GM13977 (cell line): ENCODE measurements at places on chromosomes 3 and 15.

DNA sequence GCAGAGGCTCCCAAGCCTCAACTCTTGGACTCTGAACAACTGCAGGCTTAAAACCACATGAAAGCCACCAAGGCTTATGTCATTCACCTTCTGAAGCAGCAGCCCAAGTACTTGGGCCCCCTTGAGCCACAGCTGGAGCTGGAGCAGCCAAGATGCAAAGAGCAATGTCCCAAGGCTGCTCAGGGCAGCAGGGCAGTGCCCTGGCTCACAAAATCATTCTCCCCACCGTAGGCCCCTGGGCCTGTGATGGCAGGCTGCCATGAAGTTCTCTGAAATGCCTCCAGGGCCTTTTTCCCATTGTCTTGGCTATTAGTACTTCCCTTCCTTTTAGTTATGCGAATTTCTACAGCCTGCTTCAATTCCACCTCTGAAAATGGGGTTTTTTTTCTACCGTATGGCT, 83.4 kb downstream of the DCLK3 start:
- DNase-seq = no peak

- DNase-seq = no peak
Measured at GRCh38 chr3:102113421-102114041, 264.2 kb downstream of the NFKBIZ start.

DNA sequence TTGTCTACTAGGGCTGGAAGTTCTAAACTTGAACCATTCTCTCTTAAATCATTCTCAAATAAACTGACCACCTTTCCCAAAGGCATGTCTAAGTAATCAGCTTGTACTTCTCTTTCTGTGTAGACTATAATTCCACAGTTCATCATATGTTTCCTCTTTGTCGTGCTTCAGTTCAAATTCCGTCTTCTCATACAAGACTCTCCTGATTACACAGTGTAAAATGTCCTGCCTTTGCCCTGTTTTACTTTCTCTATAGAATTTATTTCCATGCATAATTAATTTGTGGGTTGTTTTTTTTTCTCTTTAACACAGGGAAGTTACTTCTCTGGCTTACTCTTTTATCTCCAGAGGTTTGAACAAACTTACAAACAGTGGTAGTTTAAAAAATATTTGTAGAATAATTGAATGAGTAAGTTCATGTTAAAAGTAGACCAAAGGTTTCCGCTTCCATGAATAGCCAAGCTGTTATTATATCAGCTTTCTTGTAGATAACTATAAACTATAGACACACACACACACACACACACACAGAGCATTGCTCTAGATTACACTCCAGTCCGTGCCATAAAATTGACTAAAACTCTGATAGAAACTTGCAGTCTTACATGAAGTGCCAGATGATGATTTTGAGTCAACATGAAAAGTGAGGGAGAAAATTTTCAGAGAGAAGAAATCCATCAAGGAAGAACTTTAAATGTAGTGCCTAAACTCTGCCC, 119.0 kb downstream of the SUCNR1 start:
- no peak for DNase-seq

DNA sequence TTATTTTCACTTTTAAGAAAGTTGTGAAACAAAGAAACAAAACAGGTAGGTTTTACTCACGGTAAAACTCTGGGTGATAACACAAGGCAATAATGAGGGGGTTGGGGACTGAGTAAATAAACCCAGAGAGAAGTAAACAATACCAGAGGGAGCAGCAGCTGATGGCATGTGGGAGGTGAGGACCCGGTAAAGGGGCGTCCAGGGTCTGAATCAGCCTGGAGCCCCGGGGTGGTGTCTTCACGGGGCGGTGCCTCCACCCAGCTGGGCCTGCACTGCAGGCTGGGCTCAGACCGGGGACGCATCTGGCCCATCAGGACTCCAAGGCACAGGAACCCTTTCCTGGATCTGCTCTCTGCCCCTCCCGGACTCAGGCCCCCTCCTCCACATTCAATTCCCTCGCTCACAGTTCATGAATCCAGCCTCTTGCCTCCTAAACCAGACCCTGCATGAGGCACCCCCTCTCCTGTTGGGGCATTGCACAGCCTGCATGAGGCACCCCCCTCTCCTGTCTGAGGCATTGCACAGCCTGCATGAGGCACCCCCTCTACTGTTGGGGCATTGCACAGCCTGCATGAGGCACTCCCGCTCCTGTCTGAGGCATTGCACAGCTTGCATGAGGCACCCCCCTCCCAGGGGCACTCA, 73.9 kb upstream of the MFGE8 start:
- no peak for DNase-seq

- no peak for DNase-seq
Measured at GRCh38 chr15:29937956-29938355, 115.7 kb upstream of the TJP1 start.

DNA sequence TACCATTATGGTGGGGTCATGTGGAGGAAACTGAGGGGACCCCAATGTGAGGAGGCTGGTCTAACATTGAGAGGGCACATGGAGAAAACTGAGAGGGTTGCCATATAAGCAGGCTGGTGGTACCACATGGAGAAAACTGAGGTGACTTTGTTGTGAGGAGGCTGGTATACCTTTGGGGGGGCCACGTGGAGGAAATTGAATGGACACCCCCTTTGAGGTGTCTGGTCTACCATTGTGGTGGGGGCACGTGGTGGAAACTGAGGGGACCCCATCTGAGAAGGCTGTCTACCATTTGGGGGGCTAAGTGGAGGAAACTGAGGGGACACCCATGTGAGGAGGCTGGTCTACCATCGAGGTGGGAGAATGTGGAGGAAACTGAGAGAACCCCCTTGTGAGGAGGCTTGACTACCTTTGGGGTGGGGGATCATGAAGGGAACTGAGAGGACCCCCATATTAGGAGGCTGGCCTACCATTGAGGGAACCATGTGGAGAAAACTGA, 163.8 kb downstream of the FBLN2 start:
- no peak for DNase-seq

DNA sequence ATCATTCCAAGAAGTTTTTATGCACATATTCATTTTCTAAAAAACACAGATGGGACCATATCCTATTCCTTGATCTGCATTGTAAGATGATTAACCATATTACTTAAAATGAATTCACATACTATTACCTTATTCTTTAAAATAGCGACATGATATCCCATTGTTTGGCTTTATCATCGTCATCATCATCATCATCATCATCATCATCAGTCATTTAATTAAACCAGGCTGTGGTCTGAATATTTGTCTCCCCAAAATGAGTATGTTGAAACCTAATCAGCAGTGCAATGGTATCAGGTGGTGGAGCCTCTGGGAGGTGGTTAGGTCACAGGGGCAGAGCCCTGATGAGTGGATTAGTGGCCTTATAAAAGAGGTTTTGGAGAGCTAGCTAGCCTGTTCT, 4.4 kb downstream of the TRAK1 start:
- no peak for DNase-seq

DNA sequence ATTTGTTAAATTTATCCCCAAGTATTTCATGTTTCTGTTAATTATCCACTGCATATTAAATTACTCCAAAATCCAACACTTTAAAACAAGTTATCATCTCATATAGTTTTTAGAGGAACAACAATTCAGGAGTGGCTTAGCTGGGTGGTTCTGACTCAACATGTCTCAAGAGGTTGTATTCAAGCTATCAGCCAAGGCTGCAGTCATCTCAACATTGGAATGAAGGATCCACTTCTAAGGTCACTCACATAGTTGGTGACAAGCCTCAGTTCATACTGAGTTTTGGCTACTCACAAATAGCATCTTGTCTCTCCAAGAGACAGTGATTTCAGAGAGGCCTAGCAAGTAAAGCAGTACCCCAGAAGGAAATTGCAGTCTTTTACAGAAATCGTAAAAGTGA, 134.7 kb downstream of the NR2E3 start:
- DNase-seq = no peak

DNA sequence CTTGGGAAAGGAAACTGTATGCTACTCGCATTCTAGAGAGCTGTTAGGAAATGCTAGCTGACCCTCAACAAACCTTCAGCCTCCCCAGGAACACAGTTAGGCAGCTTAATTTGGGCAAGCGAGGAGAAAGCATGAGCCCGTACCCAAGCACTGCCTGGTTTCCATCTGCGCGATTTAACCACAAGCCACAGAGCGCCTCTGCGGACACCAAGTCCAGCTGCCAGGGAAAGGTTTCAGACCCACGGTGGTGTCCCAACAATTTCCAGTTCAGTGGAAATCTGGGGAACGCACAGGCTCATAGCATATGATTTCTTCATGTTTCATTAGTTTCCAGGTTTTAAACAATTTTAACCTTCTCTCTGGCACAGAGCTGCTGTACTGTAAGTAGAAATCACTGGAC, 617.6 kb downstream of the FHIT start:
- no peak for DNase-seq

DNA sequence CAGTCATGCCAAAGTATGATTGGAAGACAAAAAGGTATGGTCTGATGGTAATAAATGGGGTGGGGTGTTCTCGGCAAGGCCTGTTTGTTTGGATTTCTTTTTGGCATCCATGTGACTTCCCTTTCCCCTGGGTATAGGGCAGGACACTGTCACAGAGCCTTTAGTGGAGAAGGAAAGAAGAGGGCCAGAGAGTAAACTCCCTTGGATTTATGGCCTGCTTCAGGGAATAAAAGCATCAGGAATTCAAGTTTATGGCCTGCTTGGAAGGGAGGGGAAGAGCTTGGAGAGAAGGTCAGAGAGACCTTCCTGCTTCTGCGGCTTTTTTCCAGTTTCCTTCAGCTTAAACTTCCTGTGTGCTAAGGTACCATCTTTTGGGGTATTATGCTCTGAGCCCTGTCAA, 179.4 kb upstream of the ADAMTS9 start:
- DNase-seq = no peak

DNA sequence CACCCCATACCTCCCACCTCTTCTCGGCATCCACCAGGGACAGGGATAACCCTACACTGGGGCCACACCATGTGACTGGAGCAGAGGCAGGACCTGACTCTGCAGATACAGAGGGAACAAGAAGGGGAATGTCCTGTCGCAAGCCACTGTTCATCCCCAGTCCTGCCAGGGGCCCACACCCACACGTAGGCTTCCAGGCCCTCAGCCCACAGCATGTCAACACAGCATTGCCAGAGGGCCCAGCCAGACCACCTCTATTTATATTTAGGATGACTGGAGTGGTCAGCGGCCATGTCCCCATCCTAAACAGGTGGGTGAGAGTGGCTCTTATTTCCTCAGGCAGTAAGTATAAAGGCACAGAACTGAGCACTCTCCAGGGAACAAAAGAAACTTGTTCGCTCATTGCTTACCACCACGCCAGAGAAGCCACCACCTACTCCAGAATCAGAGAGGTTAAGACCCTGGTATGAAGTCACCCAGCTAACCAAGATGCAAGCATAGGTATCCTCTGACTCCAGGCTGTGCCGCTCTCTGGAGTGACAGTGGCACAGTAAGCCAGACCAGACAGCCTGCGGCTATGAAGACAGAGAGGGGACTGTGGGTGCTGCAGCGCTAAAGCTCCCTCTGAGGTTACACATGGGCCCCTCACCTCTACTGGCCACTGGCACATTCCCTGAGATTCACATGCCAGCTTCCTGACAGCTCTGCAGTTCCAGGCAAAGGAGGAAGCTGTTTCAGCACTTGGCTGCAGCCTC, 67.9 kb downstream of the LRIG1 start:
- no peak for DNase-seq

GRCh38 chr3:60631509-60631908, 619.7 kb downstream of the FHIT start:
- DNase-seq = no peak

DNA sequence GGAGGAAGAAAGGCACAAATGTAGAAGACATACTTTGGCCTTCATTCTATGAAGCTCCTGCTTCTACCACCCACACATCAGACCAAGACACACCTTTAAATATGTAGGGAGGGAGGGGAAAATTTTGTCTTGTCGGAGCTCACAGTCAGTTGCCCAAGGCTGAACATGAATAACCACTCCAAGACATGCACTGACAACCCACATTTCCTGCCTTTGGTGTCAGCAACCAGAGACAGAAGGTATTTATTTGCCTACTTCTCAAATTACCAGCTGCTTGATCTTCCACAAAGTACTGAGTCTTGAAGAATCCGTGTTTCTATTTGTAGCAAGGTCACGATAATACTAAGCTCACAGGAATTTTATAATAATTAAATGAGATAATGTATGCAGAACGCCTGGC, 169.7 kb downstream of the KCNMB2 start:
- DNase-seq = no peak

DNA sequence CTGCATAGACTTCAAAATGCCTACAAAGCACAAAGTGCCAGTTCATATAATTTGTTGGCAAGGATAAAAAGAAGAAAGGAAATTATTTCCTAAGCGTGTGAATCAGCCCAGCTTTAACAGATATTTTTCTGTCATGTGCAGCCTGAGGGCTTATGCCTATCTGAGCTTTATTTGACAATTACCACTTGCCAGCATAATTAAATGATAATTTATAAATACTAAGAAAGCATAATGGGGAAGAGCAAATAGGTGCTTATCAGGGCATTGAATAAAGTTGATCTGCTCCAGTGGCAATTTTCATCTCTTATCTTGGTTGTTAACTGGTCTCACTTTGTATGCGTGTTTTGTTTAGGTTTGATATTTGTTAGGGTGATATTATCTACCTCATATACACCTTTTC, 313.4 kb upstream of the DNAJC19 start:
- no peak for DNase-seq

DNA sequence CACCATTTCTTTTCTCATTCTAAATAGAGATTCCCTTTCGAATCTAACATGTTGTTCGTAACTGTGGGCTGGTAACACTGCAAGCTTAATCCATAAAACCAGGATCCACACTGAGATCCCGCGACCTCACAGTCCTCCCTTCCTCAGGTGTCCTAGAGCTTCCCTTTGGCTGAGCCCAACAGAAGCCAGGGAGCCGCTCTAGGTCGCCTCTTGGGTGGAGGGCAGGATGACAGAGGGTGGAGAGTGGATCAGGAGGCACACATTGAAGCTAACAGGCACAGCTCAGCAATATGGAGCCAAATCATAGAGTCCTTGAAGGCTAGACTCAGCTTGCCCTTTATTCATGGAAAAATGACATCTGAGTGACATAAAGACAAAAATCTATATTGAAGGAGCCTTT, 44.7 kb upstream of the DLG1 start:
- DNase-seq = no peak

DNA sequence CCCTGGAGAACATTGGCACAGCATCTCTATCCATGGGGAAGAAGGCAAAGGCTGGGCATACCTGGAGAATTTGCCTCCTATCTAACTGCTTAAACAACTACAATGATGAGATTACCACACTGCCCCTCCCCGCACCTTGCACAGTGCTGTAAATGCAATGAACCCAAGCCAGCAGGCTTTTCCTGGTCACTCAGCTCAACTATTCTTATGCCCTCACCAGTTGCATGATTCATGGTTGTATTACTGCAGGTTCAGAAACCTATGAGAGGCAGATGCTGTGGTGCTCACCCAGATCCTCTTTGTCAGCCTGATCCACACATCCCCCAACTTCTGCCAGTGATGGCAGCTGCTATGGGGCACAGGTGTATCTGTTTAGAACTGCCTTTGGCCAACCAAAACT, 77.7 kb upstream of the STAC start:
- DNase-seq = no peak

DNA sequence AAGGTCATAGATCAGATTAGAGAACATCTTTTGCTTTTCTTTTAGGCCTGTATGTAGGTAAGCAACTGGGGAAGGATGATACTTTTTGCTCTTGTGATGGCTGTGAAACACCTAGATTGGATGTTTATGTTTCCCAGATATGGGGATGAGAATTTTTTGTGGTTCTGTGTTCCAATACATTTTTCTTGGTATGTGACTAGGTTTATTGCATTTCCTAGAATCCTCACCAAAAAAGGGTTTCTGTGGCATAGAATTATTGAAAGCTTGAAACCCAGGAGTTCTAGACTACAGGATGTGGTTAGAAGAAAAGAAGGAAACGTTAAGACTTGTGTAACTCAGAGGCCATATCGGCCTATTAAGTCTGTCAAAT, 25.8 kb downstream of the OXNAD1 start:
- no peak for DNase-seq
